Tibial nerve (tissue), 4 donors: ENCODE measurements at places on chromosomes 12 and 14.

GRCh38 chr12:80701388-80701787 lies 6.0 kb upstream of the MYF6 start:
- H3K36me3 ChIP-seq = no peaks in the 10 kb centered on the region
- no peak overlapping the region for H3K27ac ChIP-seq
- no peak overlapping the region for H3K4me3 ChIP-seq
- DNase-seq = no peak
- no peaks in the 10 kb centered on the region for H3K27me3 ChIP-seq
- no peaks in the 10 kb centered on the region for H3K4me1 ChIP-seq

GRCh38 chr14:73685328-73685727 lies 28.9 kb downstream of the PNMA1 start:
- no peak overlapping the region for H3K27ac ChIP-seq
- H3K27me3 ChIP-seq = no peaks in the 10 kb centered on the region
- H3K4me1 ChIP-seq = no peaks in the 10 kb centered on the region

DNA sequence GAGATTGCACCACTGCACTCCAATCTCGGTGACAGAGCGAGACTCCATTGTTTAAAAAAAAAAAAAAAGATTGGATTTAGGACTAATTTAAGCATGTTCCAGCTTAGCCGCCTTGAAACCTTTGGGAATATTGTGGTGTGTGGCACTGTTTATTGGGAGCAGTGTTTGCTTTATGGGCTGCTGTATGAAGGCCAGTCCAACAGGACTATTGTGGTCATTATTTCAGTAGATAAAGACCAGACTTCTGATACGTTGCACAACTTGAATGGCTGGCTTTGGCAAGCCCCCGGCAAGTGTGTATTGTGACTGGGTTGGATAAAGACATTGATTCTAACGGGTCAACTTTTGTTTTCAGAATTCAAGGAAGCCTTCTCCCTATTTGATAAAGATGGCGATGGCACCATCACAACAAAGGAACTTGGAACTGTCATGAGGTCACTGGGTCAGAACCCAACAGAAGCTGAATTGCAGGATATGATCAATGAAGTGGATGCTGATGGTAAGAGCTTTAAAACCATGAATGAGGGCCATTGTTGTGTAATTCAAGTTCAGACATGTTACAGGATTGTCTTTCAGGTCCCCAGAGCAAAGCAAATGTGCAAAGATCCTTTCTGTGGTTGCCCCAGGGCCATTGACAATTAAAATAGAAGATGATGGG lies 4.2 kb downstream of the CALM1 start:
- H3K27me3 ChIP-seq = no peaks in the 10 kb centered on the region
- H3K36me3 ChIP-seq = peaks cover 51% of the 10 kb centered on the region
- peaks cover 56% of the 10 kb centered on the region for H3K4me1 ChIP-seq
- no peak for DNase-seq
- H3K4me3 ChIP-seq = no peak overlapping the region

- no peak overlapping the region for H3K4me3 ChIP-seq
- H3K27ac ChIP-seq = no peak overlapping the region
- no peaks in the 10 kb centered on the region for H3K27me3 ChIP-seq
These were observed 31.7 kb downstream of the ATP2A2 start for GRCh38 chr12:110312581-110313360.

DNA sequence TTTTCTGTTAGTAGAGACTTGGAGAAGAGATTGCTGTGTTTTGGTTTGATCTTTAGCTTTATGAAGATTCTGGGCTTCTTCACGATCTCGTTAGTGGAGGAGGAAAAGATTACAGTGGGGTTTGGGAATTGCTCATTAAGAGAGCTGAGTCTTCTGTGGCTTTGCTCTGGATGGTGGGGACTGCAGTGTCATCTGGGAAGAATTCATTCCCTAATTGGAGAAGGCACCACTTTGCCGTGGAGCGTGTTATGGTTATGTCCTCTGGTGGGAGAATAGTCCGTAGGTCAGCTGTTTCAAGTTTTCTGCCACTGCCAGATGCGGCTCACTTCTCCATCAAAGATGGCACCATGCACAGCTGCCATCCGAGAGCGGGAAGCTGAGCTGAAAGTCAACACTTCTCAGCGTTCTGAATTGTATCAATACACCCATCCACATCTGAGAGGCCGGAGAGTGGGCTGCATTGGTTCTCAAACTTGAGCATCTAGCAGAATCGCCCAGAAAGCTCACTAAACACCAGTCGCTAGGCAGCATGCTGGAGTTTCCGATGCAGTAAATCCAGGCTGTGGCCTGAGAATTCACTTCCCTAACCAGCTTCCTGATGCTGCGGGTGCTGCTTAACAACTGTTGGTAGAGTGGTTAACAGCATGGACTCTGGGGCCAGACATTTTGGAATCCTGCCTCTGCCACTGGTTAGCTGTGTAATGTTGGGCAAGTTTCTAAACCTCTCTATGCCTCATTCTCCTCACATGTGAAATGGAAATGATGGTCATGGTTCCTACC lies 117.8 kb downstream of the PLXNC1 start:
- no peaks in the 10 kb centered on the region for H3K27me3 ChIP-seq
- no peak for DNase-seq
- H3K4me3 ChIP-seq = no peak overlapping the region
- H3K4me1 ChIP-seq = peaks cover 26% of the 10 kb centered on the region
- peak overlapping the region; percentile 88 for H3K27ac ChIP-seq
- no peaks in the 10 kb centered on the region for H3K36me3 ChIP-seq

- no peak overlapping the region for H3K27ac ChIP-seq
- no peak overlapping the region for H3K4me3 ChIP-seq
- H3K36me3 ChIP-seq = no peaks in the 10 kb centered on the region
- H3K4me1 ChIP-seq = no peaks in the 10 kb centered on the region
- DNase-seq = peak; percentile 9
These were observed 471.7 kb upstream of the SYT1 start for GRCh38 chr12:78392918-78393317.

DNA sequence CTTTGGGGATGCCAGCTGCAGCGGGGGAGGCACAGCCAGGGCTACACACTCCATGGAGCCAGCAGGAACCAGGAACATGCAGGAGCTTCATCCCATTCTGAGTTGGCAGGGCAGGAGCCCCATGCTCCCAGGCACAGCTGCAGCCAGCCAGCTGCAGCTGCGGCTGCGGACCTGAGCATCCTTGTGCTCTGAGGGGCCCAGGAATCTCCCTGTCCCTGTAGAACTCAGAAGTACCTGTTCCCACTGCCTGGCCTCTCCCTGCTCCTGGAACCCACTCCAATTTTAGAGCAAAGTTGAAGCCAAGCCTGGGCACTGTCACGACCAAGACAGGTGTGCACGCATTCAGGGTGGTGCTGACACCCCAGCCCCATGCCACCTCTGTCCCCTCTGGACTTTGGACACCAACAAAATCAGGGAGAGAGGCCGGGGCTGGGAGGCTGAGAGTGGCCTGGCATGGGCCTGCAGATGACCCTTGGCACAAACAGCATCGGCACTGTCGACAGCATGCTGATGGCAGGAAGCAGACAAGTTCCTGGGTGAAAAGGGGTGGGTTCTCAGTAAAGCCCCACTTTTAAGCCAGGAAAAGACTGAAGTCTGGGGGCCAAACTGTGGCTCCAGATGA lies 257.3 kb upstream of the LRFN5 start:
- H3K4me3 ChIP-seq = no peak overlapping the region
- H3K36me3 ChIP-seq = no peaks in the 10 kb centered on the region
- H3K4me1 ChIP-seq = no peaks in the 10 kb centered on the region
- H3K27ac ChIP-seq = no peak overlapping the region
- no peak for DNase-seq

DNA sequence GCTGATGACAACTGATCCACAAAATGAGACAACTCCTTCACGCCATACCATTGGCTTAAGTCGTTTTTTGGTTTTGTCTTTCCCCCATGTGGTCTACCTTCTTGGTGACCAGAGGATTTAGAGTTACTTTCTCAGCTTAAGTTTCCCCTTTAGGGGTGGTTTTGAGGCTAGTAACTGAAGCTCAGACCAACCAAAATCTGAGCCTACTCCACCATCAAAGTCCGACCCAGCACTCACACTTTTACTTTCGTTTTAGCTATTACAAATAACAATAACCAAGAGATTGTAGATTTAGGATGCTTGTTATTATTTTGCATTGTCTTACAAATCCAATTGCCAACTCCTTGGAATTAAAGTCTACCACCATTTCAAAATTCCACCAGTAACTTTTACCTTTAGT lies 130.6 kb upstream of the MDM1 start:
- no peaks in the 10 kb centered on the region for H3K27me3 ChIP-seq
- H3K27ac ChIP-seq = no peak overlapping the region
- DNase-seq = no peak

GRCh38 chr14:91170504-91171121 lies 56.7 kb downstream of the DGLUCY start:
- H3K27ac ChIP-seq = no peak overlapping the region
- no peak overlapping the region for H3K4me3 ChIP-seq
- no peaks in the 10 kb centered on the region for H3K27me3 ChIP-seq
- peaks cover 60% of the 10 kb centered on the region for H3K36me3 ChIP-seq
- H3K4me1 ChIP-seq = no peaks in the 10 kb centered on the region

DNA sequence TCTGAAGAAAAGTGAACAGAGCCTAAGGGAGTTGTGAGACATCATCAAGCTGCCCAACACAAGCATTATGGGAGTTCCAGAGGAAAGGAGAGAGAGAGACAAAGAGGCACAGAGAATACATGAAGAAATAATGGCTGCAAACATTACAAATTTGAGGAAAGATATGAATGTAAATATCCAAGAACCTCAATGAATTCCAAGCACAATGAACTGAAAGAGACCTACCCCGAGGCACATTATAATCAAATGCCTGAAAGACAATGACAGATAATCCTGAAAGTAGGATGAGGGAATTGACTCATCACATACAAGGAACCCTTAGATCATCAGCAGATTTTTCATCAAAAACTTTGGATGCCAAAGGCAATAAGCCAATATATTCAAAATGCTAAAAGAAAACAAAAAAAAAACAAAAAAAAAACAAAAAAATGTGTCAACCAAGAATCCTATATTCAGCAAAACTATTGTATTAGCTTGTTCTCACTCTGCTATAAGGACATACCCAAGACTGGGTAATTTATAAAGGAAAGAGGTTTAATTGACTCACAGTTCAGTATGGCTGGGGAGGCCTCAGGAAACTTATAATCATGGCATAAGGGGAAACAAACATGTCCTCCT lies 37.8 kb downstream of the BCL2L14 start:
- no peaks in the 10 kb centered on the region for H3K4me1 ChIP-seq
- DNase-seq = no peak
- no peak overlapping the region for H3K4me3 ChIP-seq
- H3K27me3 ChIP-seq = no peaks in the 10 kb centered on the region

GRCh38 chr12:2891240-2892053 lies 756 bp downstream of the TULP3 start:
- peak; percentile 29 for DNase-seq
- peak overlapping the region; percentile 93 for H3K4me3 ChIP-seq
- H3K4me1 ChIP-seq = peaks cover 57% of the 10 kb centered on the region
- peaks cover 11% of the 10 kb centered on the region for H3K36me3 ChIP-seq

GRCh38 chr12:9127484-9127883 lies 11.8 kb upstream of the A2M start:
- no peaks in the 10 kb centered on the region for H3K27me3 ChIP-seq
- no peaks in the 10 kb centered on the region for H3K4me1 ChIP-seq
- no peak for DNase-seq
- no peaks in the 10 kb centered on the region for H3K36me3 ChIP-seq
- H3K27ac ChIP-seq = no peak overlapping the region
- H3K4me3 ChIP-seq = no peak overlapping the region
